IMR-90 (cell line): ENCODE measurements at places on chromosomes 7 and 10. TPM values are rescaled to one million over a fixed set of nuclear protein-coding genes. Genes with fewer than 3 reads are reported as not detected.

DNA sequence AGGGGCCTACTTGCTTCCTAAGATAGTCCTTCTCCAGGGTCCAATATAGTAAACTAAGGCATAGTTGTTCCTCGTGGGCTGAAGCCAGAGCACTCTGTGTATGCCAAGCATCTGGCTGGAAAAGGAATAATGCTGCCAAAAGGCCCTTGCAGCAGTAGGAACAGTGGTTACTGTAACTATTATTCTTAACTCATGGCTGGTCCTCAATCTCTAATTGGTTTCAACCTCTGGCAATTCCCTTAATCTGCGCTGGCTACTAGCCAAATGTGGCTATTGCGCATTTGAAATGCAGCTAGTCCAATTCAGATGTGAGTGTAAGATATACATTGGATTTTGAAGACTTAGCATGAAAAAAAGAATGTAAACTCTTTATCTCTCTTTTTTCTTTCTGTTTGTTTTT lies 27.8 kb upstream of the LBX1 start:
- no peak for DNase-seq

GRCh38 chr7:1460821-1461645 lies 1.8 kb upstream of the MICALL2 start:
- DNase-seq: peak; percentile 34

DNA sequence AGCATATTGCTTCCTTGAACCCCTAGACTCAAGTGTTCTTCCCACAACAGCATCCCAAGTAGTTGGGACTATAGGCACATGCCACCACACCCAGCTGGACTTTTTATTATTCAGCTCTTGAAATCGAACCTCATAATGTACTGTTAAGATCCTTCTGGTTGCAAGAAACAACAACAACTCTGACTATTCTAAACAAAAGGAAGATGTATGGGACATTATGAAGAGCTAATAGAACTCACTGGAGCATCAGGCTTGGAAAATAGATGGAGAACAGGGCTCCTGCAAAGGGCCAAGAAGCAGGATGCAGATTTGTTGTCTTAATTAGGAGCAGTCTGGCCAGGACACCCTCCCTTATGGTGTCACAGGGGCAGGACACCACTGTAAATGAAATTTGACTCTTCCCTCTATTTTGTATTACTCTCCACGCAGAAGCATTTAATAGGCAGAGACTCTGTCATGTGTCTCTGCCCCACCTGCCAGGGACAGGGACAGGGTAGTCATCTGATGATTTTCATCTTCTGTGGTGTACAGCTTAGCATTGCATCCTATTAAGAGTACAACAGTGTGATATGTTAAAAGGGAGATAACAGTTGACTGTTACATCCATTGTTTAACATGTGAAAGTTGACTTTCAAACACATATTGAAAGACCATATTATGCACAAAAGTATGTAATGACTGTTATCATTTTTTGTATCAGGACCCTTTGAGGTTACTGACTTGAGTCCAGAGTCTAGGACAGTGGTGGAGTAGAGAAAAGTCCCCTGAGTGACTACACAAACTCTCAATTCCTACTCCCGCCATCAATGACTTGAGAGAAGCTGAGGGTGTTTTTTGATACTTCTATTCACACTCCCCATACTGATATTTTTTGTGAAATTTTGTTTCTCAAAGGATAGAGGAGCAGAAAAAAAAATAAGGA lies 157.3 kb downstream of the LRRC4 start:
- no peak for DNase-seq

- no peak for DNase-seq
These were observed 157.8 kb downstream of the ANLN start for GRCh38 chr7:36547416-36547815.

- DNase-seq: no peak
These were observed 1111.3 kb downstream of the TYW1 start for GRCh38 chr7:68107968-68108367.

The MRPS17 gene
- total RNA-seq: 15.2 and 21.1 TPM in 2 replicates

The SORBS1 gene
- total RNA-seq: under 0.01 and 0.18 TPM in 2 replicates

The PIK3CG gene
- under 0.01 TPM in 2 replicates for total RNA-seq

The TCF7L2 gene
- total RNA-seq: 1.3 and 1.7 TPM in 2 replicates

The SFTPA1 gene
- total RNA-seq: not detected in 2 replicates

The PDZD7 gene
- total RNA-seq: 0.83 and 0.90 TPM in 2 replicates

The HOXA11 gene
- not detected in 2 replicates for total RNA-seq
